Stromal cell of bone marrow (primary cell): ENCODE measurements at places on chromosomes 2 and 18.

DNA sequence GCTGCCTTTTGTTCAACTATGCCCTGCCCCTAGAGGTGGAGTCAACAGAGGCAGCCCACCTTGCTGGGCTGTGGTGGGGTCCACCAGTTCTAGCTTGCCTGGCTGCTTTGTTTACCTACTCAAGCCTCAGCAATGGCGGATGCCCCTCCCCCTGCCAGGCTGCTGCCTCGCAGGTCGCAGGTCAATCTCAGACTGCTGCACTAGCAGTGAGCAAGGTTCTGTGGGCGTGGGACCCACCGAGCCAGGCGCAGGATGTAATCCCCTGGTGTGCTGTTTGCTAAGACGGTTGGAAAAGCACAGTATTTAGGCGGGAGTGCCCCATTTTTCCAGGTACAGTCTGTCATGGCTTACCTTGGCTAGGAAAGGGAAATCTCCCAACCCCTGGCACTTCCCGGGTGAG, 133.0 kb upstream of the VWC2L start:
- no peak for DNase-seq

- no peak for DNase-seq
Measured at GRCh38 chr18:56652802-56653201, 1.6 kb downstream of the WDR7 start.

- no peak for DNase-seq
Measured at GRCh38 chr2:182355815-182356214, 71.0 kb downstream of the PDE1A start.

DNA sequence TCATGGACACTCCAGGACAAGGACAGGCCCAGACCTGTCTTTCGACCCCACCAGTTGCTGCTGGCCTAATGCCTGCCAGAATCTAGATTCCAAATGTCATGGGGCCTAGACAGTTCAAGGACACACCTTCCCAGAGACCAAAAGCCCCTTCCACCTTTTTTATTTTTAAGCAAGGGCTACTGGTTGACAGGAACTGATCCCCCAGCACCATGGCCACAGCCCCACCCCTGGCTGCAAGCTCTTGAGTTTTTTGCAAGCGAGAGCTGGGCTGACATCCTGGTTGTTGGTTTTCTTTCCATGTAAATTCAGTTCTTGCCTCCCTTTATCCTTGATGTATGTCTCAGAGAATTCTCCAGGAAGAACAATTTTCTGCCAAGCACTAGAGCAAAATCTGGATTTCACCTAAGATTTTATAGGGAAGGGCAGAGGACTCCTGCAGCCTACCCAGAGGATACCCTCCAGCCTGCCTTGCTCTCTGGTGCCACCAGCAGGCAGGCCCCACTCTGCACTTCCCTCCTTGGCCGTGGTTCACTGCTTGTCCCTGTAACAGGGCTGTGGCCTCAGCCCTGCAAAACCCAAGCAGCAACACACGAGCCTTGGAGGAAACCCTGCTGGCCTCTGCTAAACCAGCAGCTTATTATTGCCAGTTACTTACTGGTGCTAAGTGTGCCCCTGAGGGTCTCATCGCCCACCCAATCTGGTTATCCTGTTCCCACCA, 97.7 kb downstream of the TWIST2 start:
- peak; percentile 43 for DNase-seq

- no peak for DNase-seq
Measured at GRCh38 chr2:24793761-24794435, 673 bp downstream of the CENPO start.

- peak; percentile 91 for DNase-seq
Measured at GRCh38 chr2:144456680-144457079, 63.2 kb downstream of the ZEB2 start.

- DNase-seq: no peak
Measured at GRCh38 chr2:212064318-212064717, 474.3 kb downstream of the ERBB4 start.

GRCh38 chr2:19733951-19734425, 167.8 kb downstream of the TTC32 start:
- DNase-seq: peak; percentile 70

GRCh38 chr2:8435608-8436007, 246.2 kb upstream of the ID2 start:
- DNase-seq: no peak

- DNase-seq: no peak
Measured at GRCh38 chr2:46236006-46236875, 61.0 kb upstream of the EPAS1 start.

GRCh38 chr2:8629402-8629801, 52.5 kb upstream of the ID2 start:
- no peak for DNase-seq

DNA sequence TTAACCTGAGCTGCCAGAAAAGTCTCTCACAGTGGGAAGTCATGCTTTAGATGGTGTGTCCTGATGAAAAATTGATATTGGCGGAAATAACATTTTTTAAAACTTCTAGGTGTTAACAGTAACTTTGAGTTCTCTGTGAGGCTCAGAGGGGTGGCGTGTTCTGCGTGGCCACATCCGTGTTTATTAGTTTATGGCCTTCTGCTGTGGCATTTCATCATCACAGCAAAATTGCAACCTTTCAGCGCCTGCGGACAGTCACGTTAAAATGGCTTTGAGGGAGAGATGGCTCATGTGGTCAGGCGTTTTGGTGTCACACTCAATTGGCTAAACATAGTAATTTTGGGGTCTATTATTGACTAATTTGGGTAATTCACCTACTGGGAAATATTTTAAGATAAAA, 42.4 kb downstream of the KLHL29 start:
- no peak for DNase-seq

DNA sequence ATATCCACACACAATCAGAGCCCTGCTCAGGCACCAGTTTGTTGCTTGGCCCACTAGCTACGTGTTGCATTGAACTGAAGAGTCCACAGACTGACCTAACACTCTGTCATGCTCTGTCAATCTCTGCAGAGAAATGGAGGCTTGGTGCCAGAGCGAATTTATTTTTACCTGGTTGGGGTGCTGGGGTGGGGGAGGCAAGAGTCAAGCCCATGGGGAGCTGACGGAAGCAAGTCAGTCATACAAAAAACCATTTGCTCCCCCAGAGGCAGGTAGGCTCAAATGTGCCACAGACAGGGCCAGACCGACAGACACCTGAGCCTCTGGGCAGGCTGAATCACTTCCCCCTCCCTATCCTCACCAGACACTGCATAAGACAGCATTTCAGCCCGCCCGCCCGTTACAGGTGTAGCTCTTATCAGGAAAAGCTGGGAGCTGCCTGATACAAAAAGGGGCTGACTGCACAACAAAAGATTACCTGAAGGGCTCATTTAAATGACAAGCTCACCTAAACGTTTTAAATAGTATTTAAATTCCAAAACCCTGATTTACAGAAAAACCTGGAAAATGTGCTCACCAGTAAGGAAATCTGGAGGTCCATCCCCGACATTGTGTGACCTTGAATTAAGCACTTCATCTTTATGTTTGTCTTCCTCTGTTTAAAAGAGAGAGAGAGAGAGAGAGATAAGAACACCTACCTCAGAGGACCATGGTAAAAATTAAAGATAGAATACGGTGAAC, 2.1 kb upstream of the PCBP1 start:
- DNase-seq: no peak

- no peak for DNase-seq
Measured at GRCh38 chr2:233455491-233455890, 101.2 kb downstream of the DGKD start.

DNA sequence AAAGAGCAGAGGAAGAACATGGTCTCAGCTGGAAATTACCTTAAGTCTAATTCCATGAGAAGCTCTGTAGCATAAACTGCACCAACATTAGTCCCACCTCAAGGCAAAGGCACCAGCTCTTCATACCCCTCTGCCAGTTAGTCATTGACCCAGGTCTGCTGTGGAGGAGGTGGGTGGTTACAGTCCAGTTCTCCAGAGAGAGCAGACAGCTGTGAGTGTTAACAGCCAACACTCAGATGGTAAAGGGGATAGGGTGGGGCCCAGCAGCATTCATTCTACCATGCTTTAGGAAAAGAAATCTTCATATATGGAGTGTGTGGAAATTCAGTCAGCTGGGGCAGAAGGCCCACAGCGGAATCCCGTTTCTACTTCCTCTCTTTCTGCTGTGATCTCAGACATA, 159.7 kb upstream of the FBXO11 start:
- no peak for DNase-seq

- DNase-seq: no peak
Measured at GRCh38 chr2:241066893-241067341, 35.2 kb downstream of the MTERF4 start.
